ENCODE measurements at places on chromosomes 6 and 20.
A peak's percentile ranks its signal among the peaks of the same experiment; 100 is the strongest.

GRCh38 chr6:4032475-4032874, 46.5 kb downstream of the FAM217A start:
- peaks cover 81% of the 10 kb centered on the region for H3K36me3 ChIP-seq
- no peak overlapping the region for H3K4me3 ChIP-seq
- no peaks in the 10 kb centered on the region for H3K27me3 ChIP-seq
- no peak overlapping the region for H3K27ac ChIP-seq

DNA sequence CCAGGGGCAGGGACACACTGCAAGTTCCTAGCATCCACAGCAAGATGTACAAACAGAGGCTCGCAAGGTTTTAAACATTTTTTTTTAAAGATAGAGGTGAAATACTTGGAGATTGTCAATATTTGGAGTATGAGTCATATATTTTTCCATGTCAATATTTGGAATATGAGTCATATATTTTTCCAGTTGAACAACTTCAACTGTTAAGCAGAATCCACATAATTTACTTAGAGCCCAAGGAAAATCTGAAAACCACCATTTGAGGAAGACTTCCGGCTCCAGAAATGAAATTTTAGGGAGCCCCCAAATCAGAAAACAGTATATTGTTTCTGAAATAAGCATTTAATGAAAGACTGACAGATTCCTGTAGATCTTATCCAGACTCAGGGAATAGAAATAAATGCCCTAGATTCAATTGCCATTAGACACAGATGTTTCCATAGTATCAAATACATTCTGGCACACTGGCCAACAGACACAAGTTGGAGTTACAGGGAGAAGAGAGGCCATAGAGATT, 51.6 kb upstream of the FAM184A start:
- no peaks in the 10 kb centered on the region for H3K4me1 ChIP-seq
- no peak for DNase-seq
- H3K27ac ChIP-seq = no peak overlapping the region
- H3K36me3 ChIP-seq = no peaks in the 10 kb centered on the region
- H3K27me3 ChIP-seq = no peaks in the 10 kb centered on the region

DNA sequence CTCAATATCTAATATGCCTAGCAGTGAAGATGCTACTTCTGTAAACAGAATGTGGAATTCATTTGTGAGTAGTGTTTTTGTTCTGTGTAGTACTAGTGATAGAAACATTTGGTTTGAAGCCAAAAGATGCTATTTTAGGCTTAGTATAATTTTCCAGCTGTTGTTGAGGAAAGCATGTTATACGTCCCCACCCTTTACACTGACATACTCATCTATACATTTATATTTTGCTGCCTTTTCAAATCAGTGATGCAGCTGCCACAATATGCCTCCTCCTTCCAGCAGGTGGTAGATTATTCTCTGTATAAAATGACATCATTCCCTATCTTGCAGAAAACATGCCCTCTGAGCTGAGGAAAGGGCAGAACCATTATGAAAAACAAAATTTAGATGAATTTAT, 1217.6 kb upstream of the GJE1 start:
- DNase-seq = no peak
- H3K4me1 ChIP-seq = no peaks in the 10 kb centered on the region
- H3K36me3 ChIP-seq = no peaks in the 10 kb centered on the region

- H3K4me1 ChIP-seq = peaks cover 48% of the 10 kb centered on the region
- peaks cover 20% of the 10 kb centered on the region for H3K36me3 ChIP-seq
- no peaks in the 10 kb centered on the region for H3K27me3 ChIP-seq
Measured at GRCh38 chr6:133957780-133958242, 4.8 kb downstream of the TBPL1 start.

DNA sequence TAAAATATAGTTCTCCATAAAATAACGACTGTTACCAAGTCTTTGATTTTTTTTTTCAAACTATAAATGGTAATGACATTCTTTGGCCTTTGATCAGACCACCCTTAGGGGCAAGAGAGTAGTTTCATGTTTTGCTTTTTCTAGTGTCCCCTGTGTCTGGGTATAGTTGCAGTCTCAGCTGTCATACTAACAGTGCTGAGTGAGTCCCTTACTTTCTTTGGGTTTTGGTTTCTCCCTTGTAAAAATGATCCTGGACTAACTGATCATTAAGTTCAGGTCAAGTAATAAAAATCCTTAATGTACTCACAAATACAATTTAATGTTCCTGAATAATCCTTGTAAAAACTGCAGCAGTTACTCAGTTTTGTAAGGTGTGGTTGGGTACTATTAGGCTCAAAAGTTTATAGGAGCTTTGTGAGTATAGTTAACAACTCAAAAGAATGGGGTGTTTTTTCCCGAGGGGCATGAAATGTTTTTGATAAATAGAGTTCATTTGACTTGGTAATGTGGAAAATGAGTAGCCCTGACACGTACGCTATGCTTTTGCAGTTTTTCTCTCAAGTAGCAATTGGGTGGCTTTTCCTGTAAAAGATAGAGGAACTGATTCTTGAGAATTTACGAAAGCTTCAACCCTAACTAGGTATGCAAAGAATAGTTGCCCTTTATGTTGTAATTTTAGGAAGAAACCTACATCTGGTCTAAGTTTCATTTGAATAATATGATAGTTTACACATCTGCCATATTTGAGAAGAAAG, 6.2 kb downstream of the PTPN1 start:
- H3K27ac ChIP-seq = peak overlapping the region; percentile 93
- no peaks in the 10 kb centered on the region for H3K27me3 ChIP-seq
- peaks cover 76% of the 10 kb centered on the region for H3K4me1 ChIP-seq
- DNase-seq = no peak
- H3K4me3 ChIP-seq = peak overlapping the region; percentile 87
- peaks cover 30% of the 10 kb centered on the region for H3K36me3 ChIP-seq

DNA sequence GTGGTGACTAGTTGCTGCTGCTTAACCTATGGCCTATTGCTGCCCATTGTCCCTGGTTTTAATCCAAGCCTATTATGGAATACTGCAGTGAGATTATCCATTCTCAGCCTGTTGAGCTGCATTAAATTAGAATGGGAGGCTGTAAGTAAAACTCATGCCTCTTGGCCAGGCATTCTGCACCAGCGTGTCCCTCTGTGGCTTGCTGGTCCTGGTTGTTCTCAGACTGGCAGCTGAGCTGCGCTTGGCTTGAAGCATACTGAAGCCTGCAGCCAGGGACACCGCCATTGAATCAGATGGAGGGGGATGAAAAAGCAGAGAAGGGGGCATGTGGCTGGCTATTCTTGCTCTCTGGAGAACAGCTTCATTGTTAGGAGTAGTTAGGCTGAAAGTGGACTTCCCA, 15.6 kb downstream of the LRRN4 start:
- peaks cover 58% of the 10 kb centered on the region for H3K36me3 ChIP-seq
- H3K27me3 ChIP-seq = no peaks in the 10 kb centered on the region
- no peak for DNase-seq
- H3K27ac ChIP-seq = no peak overlapping the region

All from effector memory CD8-positive, alpha-beta T cell (primary cell).